H1 (cell line): ENCODE measurements at places on chromosomes 7 and 10. TPM values are rescaled to one million over a fixed set of nuclear protein-coding genes. Genes with fewer than 3 reads are reported as not detected.

GRCh38 chr7:139078911-139079310 is 30.6 kb downstream of the ZC3HAV1 start:
- no peak for DNase-seq

GRCh38 chr7:125279961-125280360 is 350.3 kb upstream of the POT1 start:
- no peak for DNase-seq

- no peak for DNase-seq
Observed at GRCh38 chr10:87729940-87730339, 70.3 kb downstream of the PAPSS2 start.

- DNase-seq: no peak
Observed at GRCh38 chr7:93029056-93029455, 88.7 kb downstream of the SAMD9 start.

- no peak for DNase-seq
Observed at GRCh38 chr10:119812684-119813083, 60.0 kb downstream of the MCMBP start.

GRCh38 chr7:98283887-98284222 is 2.4 kb downstream of the BRI3 start:
- no peak for DNase-seq

PCGF6 gene
- total RNA-seq: 16.2 and 18.6 TPM in 2 replicates

GRCh38 chr7:111031916-111032315 is 59.0 kb upstream of the LRRN3 start:
- DNase-seq: no peak

- DNase-seq: no peak
Observed at GRCh38 chr7:28919510-28919909, 38.6 kb downstream of the TRIL start.

PVRIG gene
- not detected in 2 replicates for total RNA-seq

DNA sequence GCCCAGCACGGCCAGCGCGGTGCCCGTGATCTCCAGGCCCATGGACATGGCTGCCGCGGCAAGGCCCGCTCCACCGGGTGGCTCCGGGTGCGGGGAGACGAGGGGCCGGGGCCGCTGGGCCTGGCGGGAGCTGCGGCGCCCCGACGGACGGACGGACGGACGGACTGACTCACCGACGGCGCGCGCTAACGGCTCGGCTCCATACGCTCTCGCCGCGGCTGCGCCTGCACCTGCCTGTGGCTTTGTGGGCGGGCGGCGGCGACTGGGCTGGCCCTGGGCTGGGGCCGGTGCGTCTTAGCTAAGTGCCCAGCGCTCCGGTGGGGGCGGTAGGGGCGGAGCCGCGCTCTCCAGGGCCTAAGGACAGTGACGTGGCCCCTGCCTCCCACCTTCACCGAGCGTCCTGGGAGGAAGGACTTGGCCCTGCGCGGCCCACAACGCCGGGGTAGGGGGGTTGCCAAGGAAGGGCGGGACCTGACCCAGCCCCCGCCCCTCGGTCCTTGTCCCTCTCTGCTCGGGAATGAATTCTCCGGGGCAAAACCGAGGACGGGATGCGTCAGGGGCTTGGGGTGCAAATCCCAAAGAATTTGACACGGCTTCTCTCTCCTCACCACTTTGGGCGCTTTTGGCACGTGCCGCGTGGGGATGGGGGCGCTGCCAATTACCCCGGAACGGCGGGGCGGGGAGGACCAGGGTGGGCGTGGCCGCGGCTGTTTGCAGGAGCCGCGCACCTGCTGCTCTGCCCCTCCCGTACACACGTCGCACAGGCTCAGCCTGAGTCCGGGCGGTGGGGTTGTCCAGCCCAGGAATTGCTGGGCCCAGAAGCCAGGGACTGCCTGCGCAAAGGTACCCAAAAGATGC is at the start of gene CLDN3:
TSS of gene CLDN3 (minus strand) at position 269 of the 858 bp plus-strand sequence. CDS start at position 48, 221 bp downstream.
- DNase-seq: peak; percentile 92

GRCh38 chr10:57506414-57507094 is 761.1 kb downstream of the IPMK start:
- no peak for DNase-seq

GRCh38 chr10:126730856-126731609 is 60.5 kb upstream of the C10orf90 start:
- no peak for DNase-seq

SPDYE16 gene
- total RNA-seq: not detected in 2 replicates

CC2D2B gene
- 0.29 and 0.71 TPM in 2 replicates for total RNA-seq

DNA sequence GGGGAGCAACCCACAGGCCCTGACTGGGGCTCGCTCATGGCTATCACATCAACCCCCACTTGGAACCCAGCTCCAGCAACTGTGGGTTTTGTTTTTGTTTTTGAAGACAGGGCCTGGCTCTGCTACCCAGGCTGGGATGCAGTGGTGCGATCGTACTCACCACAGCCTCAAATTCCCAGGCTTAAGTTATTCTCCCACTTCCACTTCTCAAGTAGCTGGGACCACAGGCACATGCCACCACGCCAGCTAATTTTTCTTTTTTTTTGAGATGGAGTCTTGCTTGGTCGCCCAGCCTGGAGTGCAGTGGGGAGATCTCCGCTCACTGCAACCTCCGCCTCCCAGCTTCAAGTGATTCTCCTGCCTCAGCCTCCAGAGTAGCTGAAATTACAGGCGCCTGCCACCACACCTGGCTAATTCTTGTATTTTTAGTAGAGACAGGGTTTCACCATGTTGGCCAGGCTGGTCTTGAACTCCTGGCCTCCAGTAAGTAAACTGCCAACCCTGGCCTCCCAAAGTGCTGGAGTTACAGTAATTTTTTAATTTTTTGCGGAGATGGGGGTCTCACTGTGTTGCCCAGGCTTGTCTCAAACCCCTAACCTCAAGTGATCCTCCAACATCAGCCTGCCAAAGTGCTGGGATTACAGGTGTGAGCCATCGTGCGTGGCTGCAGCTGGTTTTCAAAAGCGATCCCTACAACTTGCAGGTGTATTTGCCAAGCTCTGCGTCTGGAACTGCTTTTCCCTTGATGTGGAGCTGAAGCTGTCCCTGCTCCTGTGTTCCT is 228.7 kb downstream of the SKIDA1 start:
- DNase-seq: no peak

DNA sequence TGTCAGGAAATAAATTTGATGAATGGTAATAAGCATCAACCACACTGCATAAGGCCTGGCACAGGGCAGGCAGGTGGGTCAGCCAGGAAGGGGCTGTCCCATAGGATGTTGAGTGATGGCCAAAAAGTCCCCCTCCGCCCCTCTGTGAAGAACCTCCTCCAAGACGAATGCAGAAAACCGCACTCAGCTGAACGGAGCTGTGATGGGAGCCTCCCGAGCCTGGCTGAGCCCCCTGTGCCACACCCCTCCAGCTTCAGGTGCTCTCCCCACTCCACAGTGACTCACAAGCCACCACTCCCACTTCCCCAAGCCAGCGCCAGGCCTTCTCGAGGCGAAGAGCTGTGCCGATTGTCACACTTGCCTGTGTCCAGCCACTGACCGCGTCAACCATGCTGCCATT is 184.2 kb downstream of the MAD1L1 start:
- DNase-seq: no peak

DNA sequence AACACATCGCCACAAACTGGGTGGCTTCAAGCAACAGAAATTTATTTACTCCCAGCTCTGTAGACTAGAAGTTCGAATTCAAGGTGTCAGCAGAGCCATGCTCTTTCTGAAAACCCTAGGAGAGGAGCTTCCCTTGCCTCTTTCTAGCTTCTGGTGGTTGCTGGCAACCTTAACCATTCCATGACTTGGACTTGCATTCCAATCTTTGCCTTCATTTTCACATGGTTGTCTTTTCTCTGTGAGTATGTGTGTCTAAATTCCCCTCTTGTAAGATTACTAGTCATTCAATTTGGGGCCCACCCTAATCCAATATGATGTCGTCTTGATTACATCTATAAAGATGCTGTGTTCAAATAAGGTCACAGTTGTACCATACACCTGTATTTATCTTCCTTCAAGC is 65.9 kb upstream of the PRKG1 start:
- no peak for DNase-seq

- peak; percentile 62 for DNase-seq
Observed at GRCh38 chr7:101940830-101941229, 123.4 kb downstream of the CUX1 start.

GRCh38 chr7:16753102-16753931 is at the start of gene TSPAN13:
TSS of gene TSPAN13 (plus strand) at chr7:16753755. CDS start at chr7:16753968, 213 bp downstream.
- peak; percentile 90 for DNase-seq
